Dorsolateral prefrontal cortex (tissue), 122 donors: ENCODE measurements at places on chromosomes 11 and 22. TPM values are rescaled to one million over a fixed set of nuclear protein-coding genes. Genes with fewer than 3 reads are reported as not detected.

DNA sequence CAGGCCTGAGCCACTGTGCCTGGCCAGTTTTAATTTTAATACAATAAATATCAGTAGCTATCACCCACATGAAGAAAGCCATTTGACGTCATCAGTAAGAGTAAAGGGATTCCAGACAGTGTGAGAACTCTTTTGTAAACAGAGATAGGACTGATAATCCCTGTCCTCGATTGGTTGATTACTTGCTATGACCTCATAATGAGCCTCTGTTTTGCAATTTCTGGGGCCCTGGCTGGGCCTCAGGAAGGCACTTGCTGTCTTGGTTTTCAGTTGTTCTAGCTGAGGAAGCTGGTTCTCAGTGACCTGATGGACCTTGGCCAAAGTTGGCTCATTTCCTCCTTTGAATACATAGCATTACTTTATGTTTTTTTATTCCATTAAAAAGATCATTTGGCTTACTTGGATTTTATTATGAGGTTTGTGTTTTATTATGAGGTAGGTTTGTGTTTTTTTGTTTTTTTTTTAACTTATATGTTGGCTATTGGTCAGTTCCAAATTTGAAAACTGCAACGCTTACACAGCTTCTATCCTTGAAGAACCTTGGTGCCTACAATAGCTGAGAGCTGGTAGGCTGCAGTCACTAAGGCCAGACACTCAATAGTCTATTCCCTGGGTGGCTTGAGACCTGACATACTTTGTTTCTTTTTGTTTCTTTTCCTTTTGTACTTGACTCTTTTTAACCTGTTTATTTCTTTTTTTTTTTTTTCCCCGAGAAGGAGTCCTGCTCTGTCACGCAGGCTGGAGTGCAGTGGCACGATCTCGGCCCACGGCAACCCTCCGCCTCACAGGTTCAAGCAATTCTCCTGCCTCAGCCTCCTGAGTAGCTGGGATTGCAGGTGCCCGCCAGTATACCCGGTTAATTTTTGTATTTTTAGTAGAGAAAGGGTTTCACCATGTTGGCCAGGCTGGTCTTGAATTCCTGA, 20.0 kb downstream of the MARK2 start:
- no peak for DNase-seq
- H3K4me3 ChIP-seq: no peak overlapping the region
- H3K27me3 ChIP-seq: no peaks in the 10 kb centered on the region

Gene IFTAP
- total RNA-seq: 31.8 TPM

Gene PATE2
- 2.5 TPM for total RNA-seq

Gene OR4S2
- total RNA-seq: not detected
